Uterus (tissue), 4 donors: ENCODE measurements at places on chromosomes 4 and X. TPM values are rescaled to one million over a fixed set of nuclear protein-coding genes. Genes with fewer than 3 reads are reported as not detected.

DRD5 gene
- total RNA-seq, result not detected

EVC gene
- total RNA-seq, result 38.0 TPM

BST1 gene
- 7.7 TPM for total RNA-seq

FAM149A gene
- 16.9 TPM for total RNA-seq

DDIT4L gene
- total RNA-seq, result 10.2 TPM

SYTL4 gene
- total RNA-seq, result 48.0 TPM

HDAC8 gene
- 47.2 TPM for total RNA-seq

TMEM150C gene
- 8.2 TPM for total RNA-seq

CACNA1F gene
- not detected for total RNA-seq

RHOXF2B gene
- not detected for total RNA-seq

ADH1B gene
- total RNA-seq, result 684 TPM

LINC00632 gene
- total RNA-seq, result 26.5 TPM

- DNase-seq, result no peak
Measured at GRCh38 chr4:110310795-110311194, 112.4 kb upstream of the ELOVL6 start.

DNA sequence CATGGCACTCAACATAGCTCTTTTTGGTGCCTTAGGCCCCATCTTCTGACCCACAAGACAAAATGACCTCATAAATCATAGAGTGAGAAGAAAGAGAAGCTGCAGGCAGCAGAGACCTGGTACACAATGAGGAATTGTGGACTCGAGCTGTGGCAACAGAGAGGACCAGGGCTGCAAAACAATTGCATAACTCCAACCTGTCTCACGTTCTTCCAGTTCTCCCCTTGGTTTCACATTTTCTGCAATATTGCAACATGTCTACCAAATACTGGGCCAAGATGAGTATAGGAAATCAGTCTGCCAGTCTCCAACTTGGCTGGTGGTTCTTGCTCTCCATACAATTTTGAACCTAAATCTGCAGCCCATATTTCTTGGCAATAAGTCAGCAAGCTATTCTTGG lies 105.3 kb downstream of the KDR start:
- DNase-seq, result no peak

GRCh38 chr4:82599336-82599735 lies 37.5 kb upstream of the TMEM150C start:
- no peak for DNase-seq

- no peak for DNase-seq
Measured at GRCh38 chrX:45710081-45710801, 509.6 kb upstream of the DIPK2B start.

- no peak for DNase-seq
Measured at GRCh38 chrX:114952696-114953095, 64.7 kb downstream of the IL13RA2 start.

GRCh38 chr4:53619431-53619830 lies 28.1 kb upstream of the LNX1 start:
- DNase-seq, result no peak

- no peak for DNase-seq
Measured at GRCh38 chr4:107509615-107510014, 210.4 kb downstream of the PAPSS1 start.

GRCh38 chr4:2261853-2262144 lies at the start of gene MXD4:
MXD4 (minus strand) TSS chr4:2262109; CDS start chr4:2261980, 129 bp downstream.
- DNase-seq, result no peak

DNA sequence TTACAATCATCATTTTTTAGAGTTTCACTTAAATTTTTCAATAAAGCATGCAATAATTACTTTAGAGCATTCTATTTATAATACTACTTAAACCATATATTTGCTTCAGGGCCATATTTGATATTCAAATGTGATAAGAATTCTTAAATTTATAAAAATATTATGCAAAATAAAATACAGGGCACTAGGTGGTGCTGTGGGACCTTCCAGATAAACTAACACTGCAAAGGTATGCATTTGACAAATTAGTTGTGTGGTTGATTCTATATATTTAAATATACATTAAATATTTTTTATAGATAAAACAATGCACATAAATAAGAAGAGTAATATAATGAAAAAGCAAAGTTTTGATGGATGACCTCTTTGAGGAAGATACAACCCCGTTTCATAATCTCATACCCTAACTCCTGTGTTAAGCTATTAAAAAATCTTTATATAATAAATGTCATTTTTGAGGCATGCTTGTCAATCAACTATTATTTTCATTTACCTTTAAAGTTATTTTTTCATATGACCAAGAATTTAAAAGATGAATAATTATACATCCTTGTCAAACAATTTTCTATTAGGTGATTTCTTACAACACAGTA lies 128.4 kb downstream of the REELD1 start:
- no peak for DNase-seq

DNA sequence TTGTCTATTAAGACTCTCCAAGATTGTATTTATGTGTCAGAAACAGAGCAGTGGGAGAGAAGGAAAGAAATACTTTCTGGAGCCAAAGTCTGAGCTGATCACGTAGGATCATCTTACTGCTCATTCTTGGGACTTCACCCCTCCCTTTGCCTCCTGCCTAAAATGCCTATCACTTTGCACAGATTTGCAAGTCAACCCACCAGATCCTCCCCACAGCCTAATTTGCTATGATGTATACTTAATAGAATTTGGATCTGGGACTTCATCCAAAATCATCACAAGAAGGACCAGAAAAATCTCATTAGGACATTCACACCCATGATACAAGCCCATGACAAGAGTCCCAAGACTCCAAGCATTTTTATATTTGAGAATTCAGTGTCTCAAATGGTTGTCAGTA lies 290.2 kb downstream of the FBXW7 start:
- no peak for DNase-seq

DNA sequence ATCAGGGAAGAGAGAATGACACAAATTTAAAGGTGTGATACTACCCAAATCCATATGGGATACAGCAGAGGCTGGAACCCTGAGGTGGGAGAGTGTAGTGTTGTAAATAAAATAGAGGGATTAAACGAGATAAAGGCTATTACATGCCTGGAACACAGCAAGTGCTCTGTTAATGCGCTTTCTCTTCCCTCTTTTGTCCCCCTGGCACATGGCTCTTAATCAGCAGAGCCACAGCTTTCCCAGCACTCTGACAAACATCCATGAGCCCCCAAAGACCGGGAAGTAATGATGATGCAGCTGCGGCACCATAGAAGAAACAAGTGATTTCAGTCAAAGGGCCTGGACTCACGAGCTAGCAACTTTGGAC lies 85.9 kb downstream of the RASL11B start:
- DNase-seq, result no peak

DNA sequence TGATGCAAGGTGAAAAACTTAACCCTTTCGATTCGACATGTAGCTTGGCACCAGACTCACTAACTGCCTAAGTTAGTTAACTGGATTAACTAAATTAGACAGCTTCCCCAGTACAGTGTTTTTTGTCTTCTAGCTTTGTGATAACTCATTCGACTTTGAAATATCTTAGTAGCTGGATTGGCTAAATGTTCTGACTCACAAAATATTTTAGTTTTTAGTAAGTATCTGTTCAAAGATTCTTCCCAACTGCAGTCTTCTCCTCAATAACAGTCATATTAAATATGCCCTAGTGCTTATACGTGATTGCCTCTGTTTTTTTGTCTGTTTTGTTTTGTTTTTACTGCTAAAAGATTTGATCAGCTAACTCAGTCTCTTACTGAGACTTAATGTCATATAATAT lies 102.9 kb downstream of the KCNIP4 start:
- DNase-seq, result no peak

- DNase-seq, result no peak
Measured at GRCh38 chrX:69021141-69021960, 143.9 kb downstream of the PJA1 start.

DNA sequence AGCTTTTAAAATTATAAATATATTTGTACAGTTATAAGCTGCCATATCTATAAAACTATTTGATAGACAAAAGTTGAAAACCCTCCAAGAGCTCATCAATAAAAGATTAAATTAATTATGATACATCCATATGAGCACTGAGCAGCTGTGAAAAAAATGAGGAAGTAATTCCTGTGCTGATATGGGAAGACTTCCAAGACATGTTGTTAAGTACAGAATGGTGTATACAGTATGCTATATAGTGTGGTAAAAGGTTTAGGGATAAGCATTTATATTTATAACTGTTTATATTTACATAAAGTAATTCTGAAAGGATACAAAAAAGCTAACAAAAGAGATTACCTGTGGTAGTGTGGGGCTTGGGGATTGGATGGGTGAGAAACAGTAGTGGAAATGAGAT lies 92.8 kb upstream of the BMP2K start:
- DNase-seq, result no peak

- DNase-seq, result no peak
Measured at GRCh38 chr4:169005453-169006099, 4.5 kb downstream of the CBR4 start.
